Adipocyte (in vitro differentiated cells): ENCODE measurements at places on chromosomes 4 and X.

DNA sequence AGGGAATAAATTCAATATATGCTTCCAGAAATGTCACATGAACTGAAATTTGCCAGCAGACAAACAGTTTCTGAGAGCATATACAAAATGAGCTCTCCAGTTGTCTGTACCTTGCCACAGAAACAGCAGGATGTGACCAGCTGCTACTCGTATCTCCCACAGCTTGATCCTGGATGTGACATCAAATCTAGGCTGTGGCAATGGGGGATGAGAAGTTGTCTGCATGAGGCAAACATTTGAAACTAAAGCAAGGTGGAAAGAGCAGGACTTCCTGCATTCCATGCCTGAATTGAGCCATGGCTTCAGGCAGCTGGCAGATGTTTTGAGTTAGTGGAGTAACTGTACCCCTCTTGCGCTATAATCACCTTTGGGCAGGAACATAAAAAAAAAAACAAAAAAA, 1724.0 kb downstream of the RPA4 start:
- no peak for DNase-seq

DNA sequence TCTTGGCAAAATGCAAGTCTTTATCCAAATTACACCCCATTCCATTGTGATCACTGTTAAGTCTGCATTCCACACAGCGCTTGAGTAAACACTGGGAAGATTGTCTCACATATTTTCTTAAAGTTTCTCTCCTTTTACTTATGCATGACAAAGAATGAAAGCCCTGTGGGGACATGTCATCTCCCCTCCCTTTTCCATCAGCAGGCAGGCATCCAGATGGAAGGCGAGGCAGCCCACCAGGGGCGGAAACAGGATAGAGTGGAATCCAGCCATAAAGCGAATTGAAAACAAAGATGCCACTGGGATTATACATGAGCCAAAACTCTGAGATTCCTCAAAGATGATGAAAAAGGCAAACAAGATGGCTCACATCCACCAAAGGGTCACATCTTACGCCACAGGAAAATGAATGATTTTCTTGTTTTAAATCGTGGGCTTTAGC, 78.2 kb downstream of the AFAP1 start:
- peak; percentile 86 for DNase-seq

DNA sequence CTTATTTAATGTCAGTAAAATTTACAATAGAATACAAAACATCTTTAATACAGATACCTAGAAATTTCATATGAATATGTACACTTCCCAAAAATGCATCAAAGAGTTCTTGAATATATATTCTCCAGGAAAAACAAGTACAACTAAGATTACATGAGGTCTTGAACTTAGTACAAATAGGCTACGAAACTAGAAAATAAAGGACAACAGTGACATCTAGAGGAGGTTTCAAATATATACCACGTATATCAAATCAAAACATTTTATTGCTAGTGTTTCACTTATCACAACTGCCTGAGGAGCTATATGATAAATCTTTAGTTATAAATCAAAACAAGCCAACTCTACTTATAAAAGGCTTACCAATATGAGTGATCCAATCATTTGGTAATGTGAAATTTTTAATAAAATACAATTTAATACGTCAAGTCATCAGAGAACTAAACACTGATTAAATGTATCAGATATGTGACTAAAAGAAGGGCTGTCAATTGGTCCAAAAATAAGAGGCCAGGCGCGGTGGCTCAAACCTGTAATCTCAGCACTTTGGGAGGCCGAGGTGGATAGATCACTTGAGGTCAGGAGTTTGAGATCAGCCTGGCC, 36.6 kb downstream of the ANAPC10 start:
- peak; percentile 83 for DNase-seq

- no peak for DNase-seq
Observed at GRCh38 chr4:100875296-100876068, 357.7 kb upstream of the EMCN start.

DNA sequence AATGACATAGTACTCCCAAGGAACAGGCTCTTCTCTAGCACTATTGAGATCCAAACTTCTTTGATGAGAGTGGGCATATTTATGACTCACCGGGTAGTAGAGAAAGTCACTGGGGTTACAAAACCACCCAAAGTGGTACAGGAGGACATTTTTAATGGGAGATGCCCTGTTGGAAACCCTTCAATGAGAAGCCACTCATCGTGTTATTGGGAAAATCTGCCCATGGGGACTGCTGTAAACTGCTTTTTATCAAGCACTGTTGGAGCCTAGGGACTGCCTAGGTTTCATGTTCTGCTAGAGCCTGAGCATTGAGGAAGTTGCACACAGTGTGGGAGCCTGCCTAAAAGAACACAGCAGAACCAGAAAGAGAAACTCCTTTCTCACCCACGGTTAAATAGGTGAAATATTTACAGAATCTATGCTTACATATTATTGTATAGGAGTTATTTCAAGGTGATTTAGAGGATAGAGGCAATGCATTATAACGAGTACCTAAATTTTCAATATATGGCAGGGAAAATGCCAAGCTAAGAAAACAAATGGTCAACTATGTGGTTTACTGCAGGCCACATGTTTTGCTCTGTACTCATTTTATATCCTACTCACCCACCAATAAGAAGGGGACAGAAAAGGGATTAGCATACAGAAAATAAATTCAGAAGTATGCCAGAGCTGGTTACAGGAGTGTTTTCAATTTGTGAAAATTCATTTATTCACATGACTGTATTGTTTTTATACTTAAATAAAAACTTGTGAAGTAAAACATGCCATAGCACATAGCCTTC, 559.1 kb downstream of the FSTL5 start:
- no peak for DNase-seq

DNA sequence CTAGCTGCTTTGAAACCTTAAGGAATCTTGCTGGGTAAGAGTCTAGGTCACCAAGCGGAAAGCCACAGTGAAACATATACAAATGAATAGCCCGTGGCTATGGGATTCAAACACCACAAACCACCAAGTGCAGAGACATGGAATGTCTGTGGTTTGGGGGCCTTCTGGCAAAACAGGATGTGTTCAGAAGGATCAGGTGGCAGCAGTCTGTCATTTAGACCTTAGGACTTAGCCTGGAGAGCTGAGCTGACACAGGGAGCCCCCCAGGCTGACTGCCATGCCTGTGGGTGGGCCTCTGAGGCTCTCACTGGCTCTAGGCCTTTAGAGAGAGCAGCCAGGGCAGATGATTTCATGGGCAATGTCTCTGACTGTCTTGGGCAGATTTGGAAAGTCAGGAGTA, 225.6 kb downstream of the FBXW7 start:
- DNase-seq, result peak; percentile 66

- DNase-seq, result no peak
Observed at GRCh38 chr4:89994176-89994873, 99.7 kb downstream of the MMRN1 start.
